ENCODE measurements at places on chromosomes 12 and 14.

GRCh38 chr14:103576371-103577024 lies 13.7 kb downstream of the COA8 start:
- DNase-seq: peak; percentile 89

GRCh38 chr14:73339846-73340595 lies 102.7 kb downstream of the PAPLN start:
- no peak for DNase-seq

- DNase-seq: peak; percentile 49
Measured at GRCh38 chr14:33774723-33775470, 176.0 kb downstream of the EGLN3 start.

DNA sequence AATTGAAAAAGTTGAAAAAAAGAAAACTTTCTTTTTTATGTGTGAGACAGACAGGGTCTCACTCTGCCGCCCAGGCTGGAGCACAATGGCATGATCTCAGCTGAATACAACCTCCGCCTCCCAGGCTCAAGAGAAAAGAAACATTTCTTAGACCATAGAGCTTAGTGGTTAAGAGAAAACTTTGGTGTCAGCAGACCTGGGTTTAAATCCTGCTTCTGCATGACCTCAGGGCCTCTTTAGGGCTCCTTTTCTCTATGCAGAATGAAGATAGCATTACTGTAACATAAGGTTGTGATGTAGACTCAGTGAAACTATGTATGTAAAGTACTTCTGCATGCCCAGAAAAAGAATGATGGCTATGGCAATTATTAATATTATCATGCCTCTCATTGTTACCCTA lies 104.7 kb upstream of the NUDT4 start:
- DNase-seq: no peak

- peak; percentile 69 for DNase-seq
Measured at GRCh38 chr14:82710267-82710841, 1176.7 kb upstream of the SEL1L start.

- no peak for DNase-seq
Measured at GRCh38 chr12:64633011-64633939, 23.0 kb downstream of the RASSF3 start.

DNA sequence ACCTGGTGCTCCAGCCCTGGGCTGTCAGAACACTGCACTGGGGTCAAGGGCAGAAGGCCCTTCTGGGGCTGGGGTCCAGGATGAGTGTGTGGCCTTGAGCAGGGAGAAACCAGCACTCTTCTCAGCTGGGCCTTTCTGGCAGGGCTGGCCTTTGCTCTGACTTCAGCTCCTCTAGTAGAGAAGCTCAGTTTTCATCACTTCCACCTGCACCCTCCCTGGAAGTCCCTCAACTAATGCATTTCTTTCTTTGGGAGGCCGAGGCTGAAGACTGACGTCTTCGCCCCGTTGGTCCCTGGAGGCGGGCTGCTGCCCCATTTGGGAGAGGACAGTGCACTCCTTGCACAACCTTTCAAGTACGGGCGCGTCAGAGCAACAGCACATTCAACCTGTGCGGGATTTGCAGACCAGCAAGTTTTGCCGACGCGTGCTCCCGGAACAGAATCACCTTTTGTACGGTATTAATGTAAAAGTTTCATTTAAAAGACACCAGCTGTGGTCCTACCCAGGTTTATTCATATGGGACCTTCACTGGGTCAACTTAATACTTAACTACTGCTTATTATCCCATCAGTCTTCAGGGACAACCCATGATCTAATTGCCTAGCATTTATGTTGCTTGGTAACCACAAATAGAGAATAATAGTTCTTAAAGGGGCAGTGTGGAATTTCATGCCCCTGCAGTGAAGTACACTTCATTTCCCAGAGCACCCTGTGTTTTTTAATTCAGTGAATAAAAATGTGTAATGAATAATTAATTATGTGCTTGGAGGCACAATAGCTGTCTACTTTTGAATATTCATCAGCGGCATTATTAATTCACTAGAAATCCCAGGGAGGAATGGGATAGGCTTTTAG lies 134.8 kb upstream of the VRK1 start:
- no peak for DNase-seq

GRCh38 chr12:107277855-107278254 lies 184.5 kb upstream of the CRY1 start:
- peak; percentile 67 for DNase-seq

DNA sequence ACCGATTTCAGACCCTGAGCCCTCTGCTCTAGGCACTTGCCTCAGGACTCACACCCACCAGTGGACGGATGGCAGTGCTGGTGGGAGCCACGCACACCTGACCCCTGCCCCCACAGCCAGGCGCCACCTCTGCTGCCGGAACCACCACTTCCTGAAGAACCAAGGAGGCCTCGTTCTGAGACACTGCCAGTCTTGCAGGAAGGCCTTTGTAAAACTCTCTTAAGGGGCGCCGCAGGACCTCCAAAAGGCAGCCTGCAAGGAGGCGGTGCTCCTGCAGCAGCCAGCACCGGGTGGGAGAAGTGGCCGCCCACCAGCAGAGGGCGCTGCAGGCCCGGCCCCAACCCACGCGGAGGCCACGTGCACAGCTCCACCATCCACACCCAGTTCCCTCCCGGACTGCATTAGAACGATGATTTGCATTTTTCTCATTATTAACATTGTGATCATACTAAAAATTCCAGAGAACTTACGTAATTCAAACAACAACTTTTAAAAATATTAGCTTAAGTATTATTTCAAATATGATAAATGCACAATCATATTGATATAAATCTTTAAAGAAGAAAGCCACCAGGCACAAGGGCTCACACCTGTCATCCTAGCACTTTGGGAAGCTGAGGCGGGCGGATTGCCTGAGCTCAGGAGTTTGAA lies 12.8 kb downstream of the STX2 start:
- DNase-seq: peak; percentile 60

DNA sequence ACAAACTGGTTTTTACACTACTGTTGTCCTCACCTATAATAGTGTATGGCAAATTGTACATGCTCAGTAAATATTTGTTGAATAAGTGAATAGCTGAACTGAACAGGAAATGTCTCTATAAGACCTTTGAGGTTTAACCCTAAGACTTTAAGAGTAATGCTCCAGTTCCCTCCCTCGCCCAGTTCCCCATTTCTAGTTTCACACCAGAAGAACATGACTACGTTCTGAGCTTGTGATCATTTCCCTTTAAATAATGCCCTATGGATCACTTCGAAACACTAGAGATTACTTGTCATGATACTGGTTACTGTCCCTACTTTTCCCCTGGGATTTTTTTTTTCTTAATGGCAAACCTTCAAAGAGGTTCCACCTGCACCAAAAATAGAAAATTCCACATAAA lies 69.3 kb downstream of the PRKD1 start:
- no peak for DNase-seq

GRCh38 chr12:49462083-49462744 lies 76.6 kb upstream of the KCNH3 start:
- no peak for DNase-seq

GRCh38 chr12:118033902-118034301 lies 17.4 kb downstream of the RFC5 start:
- DNase-seq: peak; percentile 35

GRCh38 chr12:130563323-130563722 lies 152.8 kb downstream of the RIMBP2 start:
- no peak for DNase-seq

GRCh38 chr12:71174825-71175224 lies 17.0 kb upstream of the TSPAN8 start:
- no peak for DNase-seq

- no peak for DNase-seq
Measured at GRCh38 chr12:6548556-6548955, 7.3 kb downstream of the IFFO1 start.

Measured in PC-3 (cell line).